SHP77 treated with DMSO at 0.1 percent for 48 hours (cell line): ENCODE measurements at places on chromosomes 6 and 20.

DNA sequence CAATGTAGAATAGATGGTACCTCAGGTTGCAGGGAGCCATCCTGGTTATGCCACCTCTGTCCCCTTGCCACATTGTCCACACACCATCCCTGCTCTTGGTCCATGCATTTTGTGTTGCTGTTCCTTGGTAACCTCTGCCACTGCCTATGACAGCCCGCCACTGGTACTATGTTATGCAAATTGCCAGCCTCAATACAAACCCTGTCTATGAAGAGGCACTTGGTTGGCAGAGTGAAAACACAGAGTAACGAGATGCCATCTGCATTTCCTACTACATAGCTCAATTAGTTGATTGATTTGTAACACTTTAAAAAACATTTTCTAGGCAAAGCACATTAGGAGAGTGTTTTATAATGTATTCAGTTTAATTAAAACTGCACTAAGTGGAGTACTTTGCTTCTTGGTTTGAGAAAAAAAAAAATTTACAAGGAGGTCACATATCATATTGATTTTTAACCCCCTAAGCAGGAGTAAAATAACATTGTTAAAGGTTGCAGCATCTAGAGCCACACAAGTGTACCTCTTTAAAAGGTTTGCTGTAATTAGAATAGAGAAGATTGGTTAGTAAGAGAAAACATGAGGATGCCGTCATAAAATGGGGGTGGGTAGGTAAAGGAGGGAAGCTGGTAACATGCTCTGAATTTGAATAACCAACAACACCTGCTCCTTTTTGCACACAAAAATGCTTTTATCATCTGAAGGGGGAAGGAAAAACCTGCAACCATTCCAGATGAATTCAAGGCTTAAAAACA, 817.1 kb downstream of the KIF16B start:
- DNase-seq, result no peak

DNA sequence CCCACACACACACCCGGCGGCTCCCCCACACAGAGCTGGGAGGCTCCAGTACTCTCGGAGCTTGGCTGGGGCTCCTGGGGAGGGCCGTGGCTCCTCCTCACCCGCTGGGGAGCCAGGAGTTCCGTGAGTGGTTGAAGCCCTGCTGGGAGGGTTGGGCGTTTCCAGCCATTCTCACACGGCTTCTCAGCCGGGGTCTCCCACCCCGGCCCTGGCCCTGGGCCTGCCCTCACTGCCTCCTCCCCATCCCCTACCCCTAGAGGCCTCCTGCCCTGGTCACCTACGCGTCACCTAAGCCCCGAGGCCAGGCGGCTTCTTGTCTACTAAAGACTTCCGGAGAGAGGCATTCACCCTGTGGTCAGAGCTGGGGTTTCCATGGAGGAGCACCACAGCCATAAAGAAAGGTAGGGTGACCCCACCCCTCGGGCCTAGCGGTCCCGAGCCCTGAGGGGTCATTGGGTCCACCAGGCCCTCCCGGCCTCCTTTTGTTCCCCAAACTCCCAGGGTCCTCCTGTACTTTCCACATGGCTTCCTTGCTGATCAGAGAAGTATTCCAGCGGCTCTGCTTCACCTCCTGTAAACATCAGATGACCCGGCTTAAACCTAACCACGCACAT, 99.3 kb downstream of the TTLL2 start:
- no peak for DNase-seq

- no peak for DNase-seq
Measured at GRCh38 chr20:49446808-49447207, 35.7 kb downstream of the KCNB1 start.

- no peak for DNase-seq
Measured at GRCh38 chr6:57108691-57109090, 18.7 kb downstream of the ZNF451 start.

GRCh38 chr6:307065-307814, 15.0 kb downstream of the DUSP22 start:
- no peak for DNase-seq
